ENCODE measurements at places on chromosomes 7 and 10.

DNA sequence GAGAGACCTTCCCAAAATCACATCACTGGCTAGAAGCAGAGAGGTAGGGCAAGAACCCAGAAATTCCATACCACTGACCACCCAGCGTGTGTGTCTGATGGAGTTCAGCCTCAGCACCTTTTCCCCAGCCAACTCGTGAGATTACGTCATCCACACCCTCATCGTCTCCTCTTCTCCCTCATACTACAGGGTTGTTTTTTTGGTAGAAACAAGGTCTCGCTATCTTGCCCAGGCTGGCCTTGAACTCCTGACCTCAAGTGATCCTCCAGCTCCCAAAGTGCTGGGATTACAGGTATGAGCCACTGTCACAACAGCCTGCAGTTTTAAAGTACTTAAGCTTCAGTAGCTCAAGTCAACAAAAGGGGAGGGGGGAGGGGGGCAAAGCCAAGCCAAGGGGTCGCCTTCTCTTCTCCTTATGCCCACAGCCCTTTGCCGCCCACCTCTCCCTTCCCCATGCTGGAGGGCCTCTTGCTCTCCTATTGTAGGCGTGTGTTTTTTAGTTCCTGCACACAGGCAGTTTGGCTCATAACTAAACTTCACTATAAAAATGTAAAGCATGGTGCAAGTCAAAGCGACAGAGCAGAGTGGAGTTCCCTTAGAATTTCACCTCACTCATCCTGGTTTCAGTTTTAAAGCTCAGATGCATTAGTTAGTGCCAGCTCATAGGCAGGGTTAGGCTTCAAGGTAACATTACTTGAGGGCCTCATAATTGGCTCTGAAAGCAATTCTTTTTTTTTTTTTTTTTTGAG is 5.2 kb upstream of the PRDX3 start:
- H3K36me3 ChIP-seq, result peaks cover 1% of the 10 kb centered on the region
- no peak overlapping the region for H3K4me3 ChIP-seq
- peak overlapping the region; percentile 79 for H3K27ac ChIP-seq
- H3K27me3 ChIP-seq, result no peaks in the 10 kb centered on the region
- peaks cover 11% of the 10 kb centered on the region for H3K4me1 ChIP-seq

GRCh38 chr7:112509402-112509801 is 28.6 kb downstream of the LSMEM1 start:
- H3K27me3 ChIP-seq, result no peaks in the 10 kb centered on the region
- H3K27ac ChIP-seq, result no peak overlapping the region
- H3K36me3 ChIP-seq, result no peaks in the 10 kb centered on the region
- H3K4me3 ChIP-seq, result no peak overlapping the region

DNA sequence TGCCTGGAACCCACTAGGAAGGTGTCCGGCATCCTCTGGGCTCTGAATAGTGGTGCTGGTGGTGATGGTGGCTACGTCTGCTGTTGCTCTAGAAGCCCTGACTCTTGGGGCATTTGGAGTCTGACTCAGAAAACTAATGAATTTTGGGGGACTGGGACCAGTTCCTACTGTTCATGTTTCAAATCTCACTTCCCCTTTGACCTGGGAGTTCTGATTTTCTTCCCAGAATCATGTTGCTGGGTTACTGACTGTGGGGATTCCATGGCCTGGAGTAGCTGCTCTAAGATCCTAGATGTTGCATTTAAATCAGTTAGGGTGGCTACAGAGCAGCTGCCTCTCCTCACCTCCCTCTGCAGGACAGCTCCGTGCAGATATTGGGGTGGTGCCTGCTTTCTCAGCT is 3.2 kb downstream of the TSPAN33 start:
- no peak overlapping the region for H3K27ac ChIP-seq
- no peak overlapping the region for H3K4me3 ChIP-seq
- H3K36me3 ChIP-seq, result no peaks in the 10 kb centered on the region
- H3K4me1 ChIP-seq, result peaks cover 11% of the 10 kb centered on the region
- DNase-seq, result no peak

- no peaks in the 10 kb centered on the region for H3K4me1 ChIP-seq
- H3K27ac ChIP-seq, result no peak overlapping the region
- no peaks in the 10 kb centered on the region for H3K36me3 ChIP-seq
- DNase-seq, result no peak
- no peaks in the 10 kb centered on the region for H3K27me3 ChIP-seq
Measured at GRCh38 chr10:53134050-53134449, 361.5 kb upstream of the MBL2 start.

DNA sequence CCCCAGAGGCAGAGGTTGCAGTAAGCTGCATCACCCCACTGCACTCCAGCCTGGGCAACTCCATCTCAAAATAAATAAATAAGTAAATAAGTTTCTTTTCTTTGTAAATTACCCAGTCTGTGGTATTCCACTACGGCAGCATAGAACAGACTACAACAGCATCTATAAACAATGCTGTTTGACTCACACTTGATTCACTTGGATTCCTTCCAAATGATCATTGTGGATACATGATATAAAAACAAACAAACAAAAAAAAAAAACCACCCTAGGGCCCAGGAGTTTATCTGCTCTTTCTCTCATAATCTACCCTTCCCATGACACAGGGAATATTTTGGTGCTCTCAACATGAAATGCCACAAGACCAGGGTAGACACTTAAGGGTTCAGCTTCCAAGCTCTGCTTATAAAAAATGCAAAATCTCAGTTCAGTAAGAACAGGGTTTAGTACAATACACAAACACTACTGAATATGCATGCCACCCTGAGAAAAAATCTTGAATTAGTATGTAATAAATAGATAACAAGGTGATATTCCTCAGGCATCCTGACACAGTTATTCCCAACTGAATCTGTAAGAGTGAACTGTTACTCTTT is 200.9 kb downstream of the FAM107B start:
- H3K4me1 ChIP-seq, result peaks cover 53% of the 10 kb centered on the region
- peaks cover 57% of the 10 kb centered on the region for H3K36me3 ChIP-seq
- no peak overlapping the region for H3K4me3 ChIP-seq
- peak overlapping the region; percentile 16 for H3K27ac ChIP-seq
- no peaks in the 10 kb centered on the region for H3K27me3 ChIP-seq
- DNase-seq, result no peak

GRCh38 chr7:134350709-134351108 is 34.0 kb upstream of the SLC35B4 start:
- no peaks in the 10 kb centered on the region for H3K27me3 ChIP-seq
- no peaks in the 10 kb centered on the region for H3K36me3 ChIP-seq
- no peak for DNase-seq
- no peaks in the 10 kb centered on the region for H3K4me1 ChIP-seq
- no peak overlapping the region for H3K27ac ChIP-seq

GRCh38 chr10:45460235-45460878 is 86.3 kb downstream of the ALOX5 start:
- peaks cover 6% of the 10 kb centered on the region for H3K36me3 ChIP-seq
- no peak for DNase-seq
- H3K27me3 ChIP-seq, result no peaks in the 10 kb centered on the region

- no peak overlapping the region for H3K27ac ChIP-seq
- no peak overlapping the region for H3K4me3 ChIP-seq
- peaks cover 6% of the 10 kb centered on the region for H3K27me3 ChIP-seq
- no peak for DNase-seq
Measured at GRCh38 chr10:96656839-96657238, 63.5 kb downstream of the PIK3AP1 start.

DNA sequence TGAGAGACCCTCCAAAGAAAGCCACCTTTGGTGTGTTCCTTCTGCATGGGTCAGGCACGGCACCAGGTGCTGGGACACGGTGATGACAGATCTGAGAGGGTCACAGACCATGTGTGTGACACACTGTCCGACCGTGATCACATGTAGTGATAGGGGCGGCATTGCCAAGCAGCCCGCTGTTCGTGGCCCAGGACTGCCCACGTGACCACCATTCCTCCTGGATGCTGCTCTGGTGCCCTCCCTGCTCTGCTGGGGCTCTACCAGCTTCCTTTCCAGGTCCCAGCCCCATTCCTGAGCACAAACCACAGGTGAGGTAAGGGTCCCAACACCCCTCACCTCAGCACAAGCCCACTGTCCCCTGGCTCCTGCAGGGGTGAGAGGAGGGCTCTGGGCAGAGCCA is 10.1 kb upstream of the SLC18A3 start:
- H3K36me3 ChIP-seq, result no peaks in the 10 kb centered on the region
- H3K27me3 ChIP-seq, result peaks cover 7% of the 10 kb centered on the region
- no peaks in the 10 kb centered on the region for H3K4me1 ChIP-seq
- no peak for DNase-seq
- H3K27ac ChIP-seq, result no peak overlapping the region

GRCh38 chr7:116957874-116958273 is 4.6 kb downstream of the ST7 start:
- no peak overlapping the region for H3K27ac ChIP-seq
- no peak for DNase-seq
- H3K4me3 ChIP-seq, result no peak overlapping the region
- H3K27me3 ChIP-seq, result peaks cover 9% of the 10 kb centered on the region

GRCh38 chr7:29146888-29147609 is 712 bp upstream of the CPVL start:
- peaks cover 44% of the 10 kb centered on the region for H3K27me3 ChIP-seq
- H3K27ac ChIP-seq, result no peak overlapping the region
- H3K4me1 ChIP-seq, result no peaks in the 10 kb centered on the region

- no peak overlapping the region for H3K27ac ChIP-seq
- no peak overlapping the region for H3K4me3 ChIP-seq
- no peaks in the 10 kb centered on the region for H3K4me1 ChIP-seq
- no peak for DNase-seq
- H3K27me3 ChIP-seq, result no peaks in the 10 kb centered on the region
- H3K36me3 ChIP-seq, result no peaks in the 10 kb centered on the region
Measured at GRCh38 chr7:40888499-40888898, 753.7 kb downstream of the SUGCT start.

DNA sequence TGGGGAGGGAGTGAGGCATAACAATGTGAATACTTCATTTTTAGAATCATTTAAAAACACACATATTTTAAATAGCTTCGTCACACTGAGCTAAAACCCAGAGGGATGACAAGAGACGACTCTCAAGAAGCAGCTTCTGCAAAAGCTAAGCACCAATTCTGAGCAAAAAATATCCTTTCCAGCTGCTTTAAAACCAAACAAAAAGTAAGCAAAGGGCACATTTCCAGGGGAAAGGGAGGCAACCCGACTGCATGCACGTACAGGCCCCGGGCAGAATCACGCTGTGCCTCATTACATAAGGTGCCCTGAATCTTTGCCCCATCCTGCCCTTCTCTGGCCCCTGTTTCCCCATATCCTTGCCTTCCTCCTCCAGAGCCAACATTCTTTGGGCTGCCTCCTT is 78.4 kb downstream of the DGKI start:
- H3K36me3 ChIP-seq, result no peaks in the 10 kb centered on the region
- no peaks in the 10 kb centered on the region for H3K4me1 ChIP-seq
- H3K27me3 ChIP-seq, result no peaks in the 10 kb centered on the region
- DNase-seq, result no peak

DNA sequence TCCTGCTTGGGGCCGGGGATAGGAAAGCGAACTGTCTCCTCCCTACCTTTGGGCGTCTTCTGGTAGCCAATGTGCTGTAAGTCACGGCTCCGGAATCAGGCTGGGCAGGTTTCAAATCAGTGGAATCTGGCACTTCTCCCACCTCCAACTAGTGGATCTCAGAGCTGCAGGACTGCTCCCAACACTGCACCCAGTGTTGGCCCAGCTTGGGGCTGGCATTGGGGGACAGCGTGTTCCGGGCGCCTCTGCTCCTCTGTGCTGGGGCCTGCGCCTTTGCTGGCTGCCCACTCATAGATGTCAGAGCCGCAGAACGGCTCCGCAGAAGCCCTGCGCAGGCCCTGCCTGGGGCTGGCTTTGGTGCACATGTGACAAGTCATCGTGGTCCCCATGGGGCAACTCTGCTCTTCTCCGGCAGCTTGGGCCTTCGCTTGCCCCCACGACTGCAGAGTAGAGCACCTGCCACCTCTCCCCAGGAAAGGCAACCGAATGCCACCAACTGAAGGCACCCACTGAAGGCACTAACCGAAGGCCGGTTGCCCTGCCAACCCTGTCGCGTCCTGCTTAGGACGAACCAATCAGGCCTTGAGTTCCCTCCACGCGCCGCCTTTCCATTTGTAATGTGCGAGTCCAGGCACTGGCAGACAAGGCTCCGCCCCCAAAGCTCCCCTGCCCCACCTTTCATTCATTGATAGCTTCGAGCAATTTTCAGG is 85.5 kb upstream of the ABI1 start:
- no peaks in the 10 kb centered on the region for H3K36me3 ChIP-seq
- DNase-seq, result no peak
- H3K4me1 ChIP-seq, result no peaks in the 10 kb centered on the region
- H3K27ac ChIP-seq, result no peak overlapping the region
- peaks cover 8% of the 10 kb centered on the region for H3K27me3 ChIP-seq

DNA sequence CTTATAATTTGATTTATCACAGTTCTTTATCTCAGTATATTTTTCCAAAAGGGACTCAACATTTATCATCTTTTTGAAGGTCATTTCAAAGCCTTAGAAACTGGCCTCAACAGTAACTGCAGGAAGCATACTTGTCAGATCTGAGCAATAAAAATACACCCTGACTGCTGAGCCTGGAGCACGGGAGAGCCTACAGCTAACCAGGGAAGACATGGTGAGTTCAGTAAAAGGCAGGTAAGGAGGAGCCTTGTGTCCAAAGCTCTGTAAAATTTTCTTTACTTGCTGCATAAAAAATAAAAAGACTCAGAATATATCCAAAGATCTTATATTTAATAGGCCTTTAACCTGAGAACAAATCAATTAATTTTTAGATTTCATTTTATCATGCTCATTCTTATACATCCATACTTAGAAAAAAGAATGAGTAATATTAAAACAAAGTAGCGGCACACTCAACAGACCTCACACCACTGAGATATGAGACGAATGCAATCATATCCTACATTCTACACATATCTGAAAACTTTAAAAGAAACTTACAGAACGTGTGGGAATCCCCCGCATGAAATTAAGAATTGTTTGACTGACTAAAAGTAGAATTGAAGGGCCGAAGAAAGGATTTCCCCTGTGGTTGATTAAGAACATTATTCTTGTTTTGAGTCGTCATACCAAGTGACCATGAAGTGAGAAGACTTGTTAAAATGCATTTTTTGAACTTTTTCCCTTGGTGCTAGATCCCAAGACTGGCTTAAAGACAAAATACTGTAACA is 296.4 kb upstream of the MKLN1 start:
- peak overlapping the region; percentile 85 for H3K27ac ChIP-seq
- peaks cover 63% of the 10 kb centered on the region for H3K4me1 ChIP-seq
- peak; percentile 59 for DNase-seq
- no peaks in the 10 kb centered on the region for H3K27me3 ChIP-seq

DNA sequence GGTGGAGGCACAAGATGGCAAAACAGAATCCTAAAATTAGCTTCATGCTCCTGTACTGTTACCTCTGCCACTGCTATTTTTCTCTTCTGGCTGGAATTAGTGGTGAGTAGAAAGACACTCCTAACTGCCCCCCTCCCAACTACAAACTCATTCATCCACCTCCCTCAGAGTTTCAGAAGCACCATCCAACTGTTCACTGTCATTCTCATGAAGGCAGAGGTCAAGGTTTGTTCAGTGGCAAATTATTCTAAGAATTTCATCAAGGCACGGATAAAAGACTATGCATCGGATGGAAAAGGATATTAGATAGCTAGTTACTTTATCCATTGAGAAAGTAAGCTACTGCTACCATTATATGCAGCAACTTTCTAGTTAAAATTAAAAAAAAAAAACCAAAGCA is 59.7 kb downstream of the LRGUK start:
- no peak for DNase-seq
- no peaks in the 10 kb centered on the region for H3K36me3 ChIP-seq
- H3K4me3 ChIP-seq, result no peak overlapping the region
- H3K4me1 ChIP-seq, result peaks cover 8% of the 10 kb centered on the region
- H3K27ac ChIP-seq, result no peak overlapping the region
- no peaks in the 10 kb centered on the region for H3K27me3 ChIP-seq

- no peak overlapping the region for H3K4me3 ChIP-seq
- no peak for DNase-seq
- H3K27me3 ChIP-seq, result peaks cover 29% of the 10 kb centered on the region
- H3K4me1 ChIP-seq, result peaks cover 1% of the 10 kb centered on the region
Measured at GRCh38 chr10:128152741-128153580, 26.7 kb upstream of the MKI67 start.
